ENCODE measurements at places on chromosomes 3 and 15.

DNA sequence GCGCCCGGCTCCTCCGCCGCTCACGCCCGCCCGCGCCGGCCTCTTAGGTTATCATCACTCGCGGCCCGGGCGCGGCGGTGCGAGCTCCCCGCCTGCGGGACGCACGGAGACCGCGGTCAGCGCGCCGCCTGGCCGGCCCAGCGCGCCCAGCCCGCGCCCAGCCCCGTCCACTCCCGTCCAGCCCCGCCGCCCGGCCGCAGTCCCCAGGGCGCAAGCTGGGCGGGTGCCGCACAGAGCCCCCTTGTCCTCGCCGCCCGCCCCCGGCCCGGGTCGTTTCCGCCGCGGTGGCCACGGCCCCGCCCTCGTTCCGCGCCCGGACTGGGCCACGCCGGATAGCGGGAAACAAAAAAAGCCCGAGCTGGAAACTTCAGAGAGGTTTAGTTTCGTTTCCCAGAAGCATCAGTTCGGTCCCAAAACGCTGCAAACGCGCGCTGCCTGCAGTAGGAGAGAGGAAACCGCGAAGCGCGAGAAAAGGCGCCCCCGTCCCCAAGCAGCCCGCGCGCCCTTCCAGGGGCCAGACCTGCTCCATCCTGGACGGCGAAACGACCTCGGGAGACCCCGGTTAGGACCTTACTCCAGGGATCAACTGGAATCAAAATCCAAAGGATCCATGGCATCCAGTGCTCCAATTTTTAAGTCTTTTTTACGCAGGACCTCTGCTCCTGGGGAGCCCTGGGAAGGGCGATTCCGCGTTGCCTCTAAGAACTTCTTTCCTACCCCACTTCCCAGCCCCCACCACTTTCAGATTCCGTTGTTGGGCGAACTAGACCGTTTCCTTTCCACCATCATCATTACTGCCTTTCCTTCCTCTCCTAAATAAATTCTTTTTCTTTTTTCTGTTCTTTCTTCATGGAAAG lies at the start of gene ATP10A:
Gene ATP10A, minus strand, starts transcription at position 217 of the 857 bp plus-strand sequence. CDS start 231 bp downstream, outside the sequence.
- DNase-seq: peak; percentile 25

GRCh38 chr3:32820971-32821685 lies 3.3 kb downstream of the TRIM71 start:
- no peak for DNase-seq

DNA sequence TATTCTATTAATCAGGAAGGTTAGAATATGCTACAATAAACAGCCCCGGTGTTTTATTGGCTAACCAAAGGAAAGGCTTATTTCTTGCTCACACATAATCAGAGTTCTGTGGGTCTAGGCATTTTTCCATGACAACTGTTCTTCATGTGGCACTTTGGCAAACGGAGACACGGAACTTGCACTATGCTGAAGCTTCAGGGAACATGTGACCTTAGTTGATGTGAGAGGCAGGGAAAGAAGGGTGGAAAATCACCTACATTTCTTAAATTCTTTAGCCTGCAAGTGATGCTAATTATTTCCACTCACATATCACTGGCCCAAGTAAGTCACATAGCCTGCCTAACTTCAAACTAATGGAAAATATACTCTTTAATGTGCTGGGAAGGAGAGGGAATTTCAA lies 344.6 kb downstream of the SV2B start:
- no peak for DNase-seq

DNA sequence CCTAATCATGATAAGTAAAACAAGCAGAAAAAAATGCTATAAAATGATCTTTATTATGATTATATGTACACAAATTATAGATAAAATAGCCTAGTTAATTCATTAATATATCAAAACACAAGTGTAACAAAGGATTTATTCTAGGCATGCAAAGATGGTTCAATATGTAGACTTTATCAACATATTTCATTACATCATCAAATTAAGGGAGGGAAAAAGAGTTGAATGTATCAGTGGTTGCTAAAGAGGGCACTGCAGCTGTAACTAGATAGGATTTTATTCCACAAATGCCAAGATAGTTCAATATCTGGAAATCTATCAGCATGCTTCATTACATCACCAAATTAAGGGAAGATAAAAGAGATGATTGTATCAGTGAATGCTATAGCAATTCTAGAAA lies 248.3 kb downstream of the LPP start:
- no peak for DNase-seq

DNA sequence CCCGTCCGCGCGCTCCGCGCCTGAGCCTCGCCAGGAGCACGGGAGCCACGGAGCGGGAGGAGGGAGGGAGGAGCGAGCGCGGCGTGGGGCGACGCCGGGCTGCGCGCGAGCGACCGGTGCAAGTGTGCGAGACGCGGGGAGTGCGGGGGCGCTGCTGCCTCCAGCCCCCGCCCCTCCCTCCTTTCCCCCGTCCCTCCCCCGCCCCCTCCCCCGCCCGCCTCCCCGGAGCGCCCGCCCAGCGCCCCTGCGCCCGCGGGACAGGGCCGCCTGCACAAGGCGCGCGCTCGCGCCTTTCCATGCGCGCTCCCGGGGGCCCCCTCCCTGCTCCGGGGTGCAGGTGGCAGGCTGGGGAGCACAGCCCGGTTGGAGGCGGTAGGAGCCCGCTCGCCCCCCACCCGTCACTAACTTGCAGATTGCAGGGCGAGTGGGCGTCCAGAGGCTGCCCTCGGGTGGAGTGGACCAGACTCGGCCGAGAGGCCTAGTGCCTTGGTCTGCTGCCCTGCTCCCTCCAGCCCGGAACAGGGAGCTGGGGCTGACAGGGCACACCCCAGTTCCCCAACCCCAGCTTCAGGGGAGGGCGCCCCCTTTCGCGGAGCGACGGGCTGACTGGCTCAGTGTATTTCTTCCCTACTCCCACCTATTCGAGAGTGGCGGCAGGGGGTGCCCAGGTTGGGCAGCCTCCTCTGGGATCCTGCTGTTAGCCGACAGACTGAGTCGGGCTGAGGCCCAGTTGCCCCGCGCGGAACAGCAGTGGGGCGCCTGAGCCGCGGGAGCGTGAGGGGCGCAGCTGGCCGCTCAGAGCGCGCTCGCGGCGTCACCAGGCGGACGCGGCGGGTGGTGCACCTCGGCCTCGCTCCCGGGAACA lies at the start of gene WNT7A:
Gene WNT7A, minus strand, starts transcription at position 126 of the 865 bp plus-strand sequence. CDS start 255 bp downstream, outside the sequence.
- peak; percentile 62 for DNase-seq

GRCh38 chr3:122576174-122576940 lies 1.1 kb upstream of the PARP15 start:
- DNase-seq: no peak

GRCh38 chr3:193190146-193190786 lies 50.8 kb upstream of the PLAAT1 start:
- peak; percentile 55 for DNase-seq

DNA sequence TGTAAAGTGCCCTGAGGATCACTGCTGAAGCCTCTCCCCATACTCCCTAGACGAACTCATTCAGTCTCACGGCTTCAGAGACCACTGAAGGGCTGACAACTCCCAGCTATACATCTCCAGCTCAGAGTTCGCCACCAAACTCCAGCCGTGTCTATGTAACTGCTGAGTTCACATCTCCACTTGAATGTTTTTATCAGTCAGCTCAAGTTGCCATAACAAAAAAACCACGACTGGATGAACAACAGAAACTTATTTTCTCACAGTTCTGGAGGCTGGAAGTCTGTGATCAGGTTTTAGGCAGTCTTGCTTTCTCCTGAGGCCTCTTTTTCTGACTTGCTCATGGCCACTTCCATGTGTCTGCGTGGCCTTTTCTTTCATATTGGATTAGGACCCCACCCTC lies 223.0 kb upstream of the LRRFIP2 start:
- peak; percentile 42 for DNase-seq
